NAMALWA (cell line): ENCODE measurements at places on chromosomes 5 and 9.
A peak's percentile ranks its signal among the peaks of the same experiment; 100 is the strongest.

GRCh38 chr9:126093771-126094170 lies 232.9 kb upstream of the MVB12B start:
- DNase-seq = peak; percentile 36

GRCh38 chr9:86443992-86444391 lies 89.8 kb upstream of the TUT7 start:
- DNase-seq = no peak

- DNase-seq = peak; percentile 84
These were observed 747 bp downstream of the LRSAM1 start for GRCh38 chr9:127451858-127452656.

DNA sequence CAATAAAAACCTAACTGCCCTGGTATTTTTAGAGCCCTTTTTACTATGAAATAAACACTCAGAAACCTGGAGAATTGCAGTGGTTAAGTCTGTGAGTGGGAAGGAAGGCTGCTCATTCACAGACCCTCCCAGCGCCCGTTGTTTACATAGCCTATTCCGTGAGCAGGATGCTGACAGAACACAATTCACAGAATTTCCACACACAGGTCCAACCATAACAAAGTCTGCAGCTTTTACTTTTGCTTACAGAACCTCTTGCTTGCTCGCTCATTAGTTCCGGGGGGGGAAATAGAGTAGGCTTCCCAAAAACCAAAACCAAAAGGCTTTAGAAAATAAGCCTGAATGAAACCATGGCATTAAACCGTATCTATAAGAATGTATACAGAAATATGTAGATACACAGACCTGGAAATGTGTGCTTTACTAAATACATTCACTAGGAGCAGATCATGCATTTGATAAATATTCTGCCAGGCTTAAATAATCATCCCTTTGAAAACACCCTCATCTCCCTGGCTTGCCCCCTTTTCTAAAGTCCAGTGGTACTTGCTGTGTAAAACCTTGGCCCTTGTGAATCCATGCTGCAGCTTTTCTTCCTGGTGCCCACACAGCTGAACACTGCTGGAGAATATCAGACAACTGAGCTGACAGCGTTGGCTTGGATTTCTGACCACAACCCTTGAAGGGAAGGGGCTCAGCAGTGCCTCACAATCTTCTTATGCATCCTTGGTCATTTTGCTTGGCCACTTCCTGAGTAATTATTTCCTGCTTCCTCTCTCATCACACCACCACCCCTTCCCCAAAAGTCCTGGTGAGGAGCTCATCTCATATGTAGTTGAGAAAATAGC lies 128.0 kb downstream of the FANCC start:
- DNase-seq = no peak

DNA sequence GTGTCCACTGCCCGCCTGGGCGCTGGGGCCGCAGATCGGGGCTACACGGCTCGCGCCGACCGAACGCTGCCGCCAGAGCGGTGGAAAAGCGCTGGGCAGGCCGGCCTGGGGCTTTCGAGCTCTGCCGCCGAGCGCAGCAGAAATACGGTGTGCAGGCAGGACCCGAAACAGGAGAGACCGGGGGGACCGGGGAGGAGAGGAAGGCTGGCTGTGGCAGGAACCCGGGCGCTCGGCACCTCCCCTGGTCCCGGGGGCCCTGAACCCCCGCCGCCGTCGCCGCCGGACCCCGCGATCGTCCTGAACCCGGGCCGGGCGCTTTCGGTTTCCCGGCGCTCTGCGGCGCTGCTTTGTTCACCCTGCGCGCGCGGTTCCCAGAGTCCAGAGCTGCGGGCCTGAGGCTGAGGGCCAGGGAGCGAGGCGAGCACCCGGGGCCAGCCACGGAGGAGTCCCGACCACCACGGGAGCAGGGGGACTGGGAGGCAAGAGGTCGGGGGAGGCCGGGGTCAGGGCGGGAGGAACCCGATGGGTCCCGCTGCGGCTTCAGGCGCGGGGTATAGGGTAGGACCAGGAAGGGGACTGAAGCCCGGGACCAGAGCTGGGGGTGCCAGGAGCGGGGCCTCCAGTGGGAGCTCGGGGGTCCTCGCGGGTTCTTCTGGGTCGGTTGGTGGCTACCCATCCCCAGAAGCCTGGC lies 12.0 kb downstream of the IRX2 start:
- no peak for DNase-seq

- DNase-seq = no peak
These were observed 174.2 kb upstream of the IER5L start for GRCh38 chr9:129352146-129352865.

GRCh38 chr9:93452710-93453046 lies 703 bp downstream of the FAM120AOS start:
- DNase-seq = no peak

GRCh38 chr9:80867731-80868130 lies 821.6 kb downstream of the TLE1 start:
- DNase-seq = no peak

- DNase-seq = no peak
These were observed 543 bp upstream of the ANKRD33B start for GRCh38 chr5:10563110-10563944.

GRCh38 chr9:128343855-128344254 lies 3.5 kb downstream of the SLC27A4 start:
- no peak for DNase-seq

- DNase-seq = no peak
These were observed 320.2 kb downstream of the RFX3 start for GRCh38 chr9:3205421-3206095.

DNA sequence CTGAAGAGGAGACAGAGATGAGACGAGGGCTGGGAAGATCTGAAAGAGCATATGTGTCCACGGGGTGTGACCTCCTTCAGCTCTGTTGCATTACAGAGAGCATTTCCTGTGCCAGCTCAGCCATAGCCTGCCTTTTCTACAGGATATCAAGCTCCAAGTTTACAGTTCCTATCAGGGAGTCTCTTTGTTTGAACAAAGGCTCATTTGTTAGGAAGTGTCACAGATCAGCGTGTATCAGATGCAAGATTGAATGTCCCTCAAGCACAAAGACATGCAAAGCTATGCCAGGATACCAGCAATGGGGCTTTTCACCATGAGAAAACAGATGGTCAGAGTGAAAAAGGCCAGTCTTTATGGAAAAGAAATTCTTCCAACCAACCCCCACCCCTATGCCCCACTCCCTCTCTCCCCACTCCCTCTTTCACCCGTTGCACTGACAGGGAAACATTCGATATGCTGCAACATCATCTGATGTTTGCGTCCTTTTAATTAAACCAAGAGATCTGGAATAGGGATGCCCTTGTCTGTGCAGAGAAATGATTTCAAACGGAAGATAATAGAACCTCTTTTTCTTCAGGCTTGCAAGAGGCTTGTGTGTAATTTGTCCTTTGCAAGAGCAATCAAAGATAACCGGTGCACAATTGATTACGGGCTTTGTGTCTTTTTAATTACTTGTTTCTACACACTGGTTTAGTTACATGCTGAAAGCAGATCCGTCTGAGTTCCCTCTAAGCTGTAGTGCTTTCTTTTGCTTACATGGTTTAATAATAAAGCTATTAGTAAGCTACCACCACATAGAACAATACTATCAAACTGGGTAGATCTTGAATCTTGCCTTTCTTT lies 263.1 kb upstream of the RGMB start:
- DNase-seq = no peak

- no peak for DNase-seq
These were observed 25.9 kb upstream of the ECM2 start for GRCh38 chr9:92561374-92562330.

DNA sequence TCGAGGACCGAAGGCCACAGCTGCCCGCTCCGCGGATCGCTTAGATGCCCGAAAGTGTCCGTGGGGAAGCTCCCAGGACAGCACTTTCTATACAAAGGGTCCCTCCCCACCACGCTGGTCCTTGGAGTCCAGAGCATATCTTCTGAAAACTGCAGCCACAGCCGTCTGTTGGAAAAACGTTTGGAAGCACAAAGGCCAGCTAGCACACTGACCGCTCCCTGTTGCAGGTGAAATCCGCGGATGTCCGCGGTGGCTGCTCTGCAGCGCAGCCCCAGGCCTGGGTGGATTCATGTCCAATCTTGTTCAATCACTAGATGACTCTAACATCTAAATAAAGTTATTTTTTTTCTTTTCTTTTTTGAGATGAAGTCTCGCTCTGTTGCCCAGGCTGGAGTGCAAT lies 32.8 kb upstream of the FANCC start:
- DNase-seq = no peak
